ENCODE measurements at places on chromosomes 7 and 10. TPM values are rescaled to one million over a fixed set of nuclear protein-coding genes. Genes with fewer than 3 reads are reported as not detected.

NPTX2 gene
- total RNA-seq = 0.21 TPM

- no peaks in the 10 kb centered on the region for H3K4me1 ChIP-seq
- H3K27me3 ChIP-seq = no peaks in the 10 kb centered on the region
- H3K27ac ChIP-seq = no peak overlapping the region
- peaks cover 21% of the 10 kb centered on the region for H3K36me3 ChIP-seq
Measured at GRCh38 chr7:94562525-94562924, 52.9 kb downstream of the CASD1 start.

GRCh38 chr10:15860692-15861201 lies 440 bp upstream of the MINDY3 start:
- H3K36me3 ChIP-seq = no peaks in the 10 kb centered on the region
- DNase-seq = no peak
- H3K27me3 ChIP-seq = no peaks in the 10 kb centered on the region
- H3K4me1 ChIP-seq = no peaks in the 10 kb centered on the region

DNA sequence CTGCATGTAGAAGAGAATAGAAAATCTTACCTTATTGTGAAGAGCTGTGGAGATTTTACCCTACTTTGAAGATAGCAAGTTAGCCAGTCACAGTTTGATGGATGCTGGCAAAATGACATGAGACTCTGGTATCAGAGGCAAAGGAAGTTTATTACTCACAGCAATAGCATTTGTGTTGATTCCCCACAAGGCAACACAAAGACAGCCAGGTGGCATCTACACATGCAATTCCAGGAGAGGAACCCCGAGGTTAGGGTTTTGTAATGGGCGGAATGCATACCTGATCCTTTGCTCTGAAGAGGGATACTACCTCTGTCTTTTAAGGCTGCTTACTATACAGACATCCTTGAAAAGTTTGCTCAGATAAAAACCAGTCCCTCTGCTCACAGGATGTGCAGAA lies 59.5 kb downstream of the AHR start:
- H3K36me3 ChIP-seq = no peaks in the 10 kb centered on the region
- no peak overlapping the region for H3K27ac ChIP-seq
- no peaks in the 10 kb centered on the region for H3K4me1 ChIP-seq
- no peaks in the 10 kb centered on the region for H3K27me3 ChIP-seq
- DNase-seq = no peak

Measured in heart left ventricle (tissue), 16 donors.